ENCODE measurements at places on chromosomes 3 and 15. TPM values are rescaled to one million over a fixed set of nuclear protein-coding genes. Genes with fewer than 3 reads are reported as not detected.

GRCh38 chr3:151085889-151086483 lies 522 bp downstream of the MED12L start:
- H3K27me3 ChIP-seq: no peaks in the 10 kb centered on the region
- no peak overlapping the region for H3K27ac ChIP-seq
- peak overlapping the region; percentile 52 for H3K4me3 ChIP-seq
- DNase-seq: peak; percentile 41

PLS1 gene
- 48.7 TPM for total RNA-seq

GRCh38 chr3:157069846-157070677 lies 89.9 kb downstream of the CCNL1 start:
- no peak overlapping the region for H3K4me3 ChIP-seq
- H3K27me3 ChIP-seq: no peaks in the 10 kb centered on the region
- H3K27ac ChIP-seq: no peak overlapping the region
- DNase-seq: no peak
- H3K4me1 ChIP-seq: no peaks in the 10 kb centered on the region

DNA sequence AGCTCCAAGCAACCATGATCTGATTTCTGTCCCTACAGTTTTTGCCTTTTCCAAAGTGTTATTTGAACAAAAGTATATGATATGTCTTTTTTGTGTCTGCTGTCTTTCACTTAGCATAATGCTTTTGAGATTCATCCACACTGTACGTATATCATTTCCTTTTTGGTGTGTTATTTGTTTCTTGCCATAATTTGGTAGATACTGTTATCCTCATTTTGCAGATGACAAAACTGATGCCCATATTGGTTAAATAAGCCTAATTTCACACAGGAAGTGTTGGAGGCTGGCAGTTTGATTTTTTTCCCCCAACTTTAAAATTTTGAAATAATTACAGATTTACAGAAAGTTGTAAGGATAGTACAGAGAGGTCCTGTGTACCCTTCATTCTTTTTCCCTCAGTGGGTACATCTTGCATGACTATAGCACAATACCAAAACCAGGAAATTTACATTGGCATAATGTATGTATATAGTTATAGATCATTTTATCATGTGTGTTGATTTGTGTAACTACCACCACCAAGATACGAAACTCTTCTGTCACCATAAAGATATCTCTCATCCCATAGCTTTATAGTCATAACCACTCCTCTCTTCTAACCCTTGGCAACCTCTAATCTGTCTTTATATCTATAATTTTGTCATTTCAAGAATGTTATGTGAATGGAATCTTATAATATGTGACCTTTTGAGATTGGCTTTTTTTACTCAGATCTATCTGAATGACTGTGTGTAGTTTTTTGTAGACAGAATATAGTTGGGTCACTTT lies 55.6 kb downstream of the RASA2 start:
- no peak overlapping the region for H3K4me3 ChIP-seq
- no peaks in the 10 kb centered on the region for H3K4me1 ChIP-seq
- no peak for DNase-seq

SLC2A2 gene
- 115 TPM for total RNA-seq

ATP13A4 gene
- not detected for total RNA-seq

DNA sequence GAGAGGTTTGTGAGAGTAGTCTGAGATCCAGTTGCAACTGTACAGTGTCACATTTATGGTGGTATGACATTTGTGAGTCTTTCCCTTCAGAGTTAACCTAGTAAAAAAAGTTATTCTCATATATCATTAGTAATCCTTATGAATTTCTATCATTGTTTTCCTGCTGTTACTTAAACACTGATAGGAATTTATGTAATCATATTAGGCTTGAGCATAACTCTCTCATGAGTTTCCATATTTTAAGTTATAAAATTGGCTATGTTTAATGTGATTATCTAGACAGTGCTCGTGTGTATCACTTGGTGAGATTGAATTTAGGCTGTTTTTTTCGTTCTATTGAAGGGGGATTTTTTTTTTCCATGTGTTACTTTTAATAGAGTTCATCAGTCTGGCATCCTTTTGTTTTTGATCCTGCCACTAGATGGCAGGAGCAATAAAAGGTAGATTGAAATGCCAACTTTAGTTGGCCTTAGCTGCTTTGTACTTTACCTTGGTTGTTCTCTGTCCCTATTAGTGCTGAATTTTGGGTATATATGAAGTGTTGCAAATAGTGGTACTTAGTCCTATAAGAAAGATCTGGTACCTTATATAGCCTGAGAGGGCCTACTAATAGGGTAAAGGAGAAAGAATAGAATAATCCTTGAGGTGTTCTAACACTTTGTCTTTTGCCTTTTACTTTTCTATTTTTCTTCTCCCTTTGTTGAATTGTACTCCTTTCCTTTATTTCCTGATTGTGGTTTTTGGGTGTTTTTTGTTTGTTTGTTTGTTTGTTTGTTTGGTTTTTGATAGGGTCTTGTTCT lies 17.9 kb downstream of the STT3B start:
- H3K27me3 ChIP-seq: no peaks in the 10 kb centered on the region
- no peak overlapping the region for H3K4me3 ChIP-seq
- H3K4me1 ChIP-seq: no peaks in the 10 kb centered on the region
- no peaks in the 10 kb centered on the region for H3K36me3 ChIP-seq

MYO5C gene
- 29.1 TPM for total RNA-seq

NAA80 gene
- total RNA-seq: 14.0 TPM

HGD gene
- total RNA-seq: 14.9 TPM

GRCh38 chr3:150249779-150250470 lies 158.2 kb upstream of the TSC22D2 start:
- H3K4me1 ChIP-seq: peaks cover 4% of the 10 kb centered on the region
- no peak overlapping the region for H3K27ac ChIP-seq
- DNase-seq: no peak
- no peaks in the 10 kb centered on the region for H3K36me3 ChIP-seq
- H3K4me3 ChIP-seq: no peak overlapping the region

TMEM207 gene
- total RNA-seq: not detected
